Naive thymus-derived CD8-positive, alpha-beta T cell (primary cell): ENCODE measurements at places on chromosomes 16 and 17. TPM values are rescaled to one million over a fixed set of nuclear protein-coding genes. Genes with fewer than 3 reads are reported as not detected.

The MLYCD gene
- 2.2 TPM for polyA plus RNA-seq

GRCh38 chr16:82400046-82400445 lies 226.7 kb upstream of the CDH13 start:
- H3K27ac ChIP-seq, result no peak overlapping the region
- peaks cover 7% of the 10 kb centered on the region for H3K27me3 ChIP-seq
- H3K4me1 ChIP-seq, result no peaks in the 10 kb centered on the region
- no peak for DNase-seq
- no peak overlapping the region for H3K4me3 ChIP-seq
- no peaks in the 10 kb centered on the region for H3K36me3 ChIP-seq

DNA sequence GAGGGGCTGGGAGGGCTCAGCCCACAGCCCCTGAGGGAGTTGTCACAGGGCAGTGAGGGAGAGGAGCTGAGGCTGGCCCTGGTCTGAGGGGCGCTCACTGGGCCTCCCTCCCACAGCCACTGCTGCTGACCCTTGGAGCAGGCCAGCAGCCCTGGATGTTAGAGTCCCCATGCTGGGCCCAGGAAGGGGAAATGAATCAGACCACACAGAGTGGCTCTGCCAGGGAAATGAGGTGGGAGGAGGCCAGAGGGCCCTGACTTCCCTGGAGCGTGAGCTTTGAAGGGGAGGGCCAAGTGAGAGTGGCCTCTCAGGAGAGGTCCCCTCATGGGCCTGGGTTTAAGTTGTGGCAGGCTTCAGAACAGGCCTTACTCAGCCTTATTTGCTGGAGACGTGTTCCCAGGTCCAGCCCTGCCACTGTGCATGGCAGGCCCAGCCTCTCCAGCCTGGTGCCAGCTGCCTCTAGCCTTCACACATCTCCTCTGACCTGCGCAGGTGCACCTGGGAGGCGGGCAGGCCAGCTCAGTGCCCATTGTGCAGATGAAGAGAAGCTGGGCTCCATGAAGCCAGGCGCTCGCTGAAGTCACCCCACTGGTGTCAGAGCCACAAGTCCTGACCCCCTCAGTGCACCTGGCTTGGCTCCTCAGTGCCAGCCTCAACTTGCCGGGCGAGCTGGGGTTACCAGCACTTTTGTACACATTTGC lies 15.4 kb downstream of the GPT2 start:
- no peak for DNase-seq
- H3K27ac ChIP-seq, result no peak overlapping the region
- H3K27me3 ChIP-seq, result no peaks in the 10 kb centered on the region
- no peak overlapping the region for H3K4me3 ChIP-seq
- no peaks in the 10 kb centered on the region for H3K36me3 ChIP-seq

DNA sequence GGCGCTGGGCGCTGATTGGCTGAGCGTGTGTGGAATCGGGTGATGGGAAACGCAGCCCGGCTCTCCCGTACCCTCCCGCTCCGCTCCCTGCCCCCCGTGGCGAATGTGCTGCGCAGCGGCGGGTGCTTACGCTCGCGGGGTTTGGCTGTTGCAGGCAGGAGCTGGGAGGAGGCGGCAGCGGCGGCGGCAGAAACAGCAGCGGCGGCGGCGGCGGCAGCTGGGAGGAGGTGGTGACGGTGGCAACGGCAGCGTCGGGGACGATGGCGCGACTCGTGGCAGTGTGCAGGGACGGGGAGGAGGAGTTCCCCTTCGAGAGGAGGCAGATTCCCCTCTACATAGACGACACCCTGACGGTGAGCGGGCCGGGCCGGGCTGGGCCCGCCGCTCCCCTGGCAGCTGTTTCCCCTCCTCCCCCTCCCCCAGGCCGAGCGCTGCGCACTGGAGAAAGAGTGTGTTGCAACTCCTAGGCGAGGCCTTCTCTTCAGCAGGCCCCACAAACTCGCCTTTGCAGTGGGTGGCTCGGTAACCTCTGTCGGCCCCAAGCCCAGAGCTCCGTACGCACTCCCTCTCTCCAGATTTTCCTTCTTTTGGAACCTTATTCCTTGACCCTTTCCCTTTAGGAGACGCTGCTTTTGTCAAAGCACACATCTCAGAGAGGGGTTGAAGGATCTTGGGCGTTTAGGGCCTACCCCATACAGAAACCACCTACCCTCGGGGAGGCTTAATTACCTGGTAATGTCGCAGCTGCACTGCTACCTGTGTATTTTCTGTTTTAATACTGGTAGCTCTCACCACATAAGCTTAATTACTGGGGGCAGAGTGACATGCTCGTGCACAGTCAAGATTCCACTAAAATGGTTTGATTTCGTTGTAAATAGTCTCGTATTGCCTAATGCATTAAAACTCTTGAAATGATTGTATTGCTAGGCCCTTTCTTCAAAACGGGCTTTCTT lies 1.0 kb downstream of the GGNBP2 start:
- no peaks in the 10 kb centered on the region for H3K27me3 ChIP-seq
- peaks cover 5% of the 10 kb centered on the region for H3K36me3 ChIP-seq
- peak; percentile 95 for DNase-seq
- peak overlapping the region; percentile 94 for H3K4me3 ChIP-seq
- peak overlapping the region; percentile 94 for H3K27ac ChIP-seq

DNA sequence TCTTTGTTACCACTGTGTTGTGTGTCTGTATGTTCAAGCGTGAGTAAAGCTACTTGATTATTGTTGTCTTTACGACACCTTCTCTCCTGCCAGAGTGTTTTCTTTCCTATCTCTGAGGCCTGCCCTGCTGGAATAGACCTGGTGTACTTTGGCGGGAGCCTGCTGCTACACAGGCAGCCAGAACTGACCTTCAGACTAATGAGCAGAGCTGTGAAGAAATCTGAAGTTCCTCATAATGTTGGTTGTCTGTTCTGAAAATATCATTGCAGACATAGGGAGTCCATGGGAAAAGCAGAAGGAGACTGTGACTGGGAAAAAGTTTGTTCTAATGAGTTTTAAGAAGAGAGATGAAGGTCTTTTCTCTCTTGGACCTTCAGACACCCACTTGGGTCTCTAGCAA lies 9.8 kb downstream of the RHOT1 start:
- H3K36me3 ChIP-seq, result no peaks in the 10 kb centered on the region
- H3K27me3 ChIP-seq, result no peaks in the 10 kb centered on the region
- no peak for DNase-seq
- no peak overlapping the region for H3K4me3 ChIP-seq

DNA sequence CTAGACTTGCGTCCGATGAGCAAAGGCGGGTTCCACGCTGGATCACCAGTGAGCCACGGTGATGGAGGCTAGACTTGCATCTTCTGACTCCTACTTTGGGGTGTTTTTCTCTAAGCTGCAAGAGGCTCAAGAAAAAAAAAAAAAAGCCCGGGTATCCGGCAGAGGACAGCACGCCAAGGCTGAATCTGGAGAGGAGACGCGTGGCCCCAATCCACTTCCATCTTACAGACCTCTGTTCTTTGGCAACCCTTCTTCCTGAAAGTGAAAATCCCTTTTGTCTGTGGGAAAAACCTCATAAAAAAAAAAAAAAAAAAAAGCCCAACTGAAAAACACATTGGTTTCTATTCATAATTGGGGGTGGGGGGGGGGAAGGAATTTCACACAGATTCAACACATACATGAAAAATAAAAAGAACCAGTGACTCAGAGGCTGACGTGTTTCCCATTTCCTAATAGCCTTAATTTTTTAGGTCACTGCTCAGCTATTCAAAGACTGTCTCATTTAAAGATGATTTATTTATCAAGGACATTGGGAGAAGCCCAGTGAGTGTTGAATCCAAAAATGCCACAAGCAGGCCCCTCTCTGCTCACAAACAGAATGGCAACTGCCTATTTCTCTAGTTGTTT lies 258.3 kb downstream of the FOXL1 start:
- no peaks in the 10 kb centered on the region for H3K4me1 ChIP-seq
- H3K27ac ChIP-seq, result no peak overlapping the region
- peaks cover 5% of the 10 kb centered on the region for H3K27me3 ChIP-seq
- no peak for DNase-seq
- no peaks in the 10 kb centered on the region for H3K36me3 ChIP-seq

GRCh38 chr17:34633760-34634159 lies 54.4 kb downstream of the TMEM132E start:
- peaks cover 18% of the 10 kb centered on the region for H3K27me3 ChIP-seq
- H3K27ac ChIP-seq, result no peak overlapping the region
- no peak overlapping the region for H3K4me3 ChIP-seq

- no peak for DNase-seq
- H3K4me1 ChIP-seq, result peaks cover 39% of the 10 kb centered on the region
- peak overlapping the region; percentile 57 for H3K27ac ChIP-seq
- no peaks in the 10 kb centered on the region for H3K27me3 ChIP-seq
- no peak overlapping the region for H3K4me3 ChIP-seq
Measured at GRCh38 chr17:17075125-17075781, 33.0 kb downstream of the MPRIP start.

GRCh38 chr16:4317532-4318450 lies 1.9 kb downstream of the GLIS2 start:
- peaks cover 2% of the 10 kb centered on the region for H3K36me3 ChIP-seq
- no peak for DNase-seq
- H3K4me1 ChIP-seq, result peaks cover 13% of the 10 kb centered on the region
- no peak overlapping the region for H3K27ac ChIP-seq
- H3K4me3 ChIP-seq, result peak overlapping the region; percentile 34

The USP43 gene
- polyA plus RNA-seq, result not detected

DNA sequence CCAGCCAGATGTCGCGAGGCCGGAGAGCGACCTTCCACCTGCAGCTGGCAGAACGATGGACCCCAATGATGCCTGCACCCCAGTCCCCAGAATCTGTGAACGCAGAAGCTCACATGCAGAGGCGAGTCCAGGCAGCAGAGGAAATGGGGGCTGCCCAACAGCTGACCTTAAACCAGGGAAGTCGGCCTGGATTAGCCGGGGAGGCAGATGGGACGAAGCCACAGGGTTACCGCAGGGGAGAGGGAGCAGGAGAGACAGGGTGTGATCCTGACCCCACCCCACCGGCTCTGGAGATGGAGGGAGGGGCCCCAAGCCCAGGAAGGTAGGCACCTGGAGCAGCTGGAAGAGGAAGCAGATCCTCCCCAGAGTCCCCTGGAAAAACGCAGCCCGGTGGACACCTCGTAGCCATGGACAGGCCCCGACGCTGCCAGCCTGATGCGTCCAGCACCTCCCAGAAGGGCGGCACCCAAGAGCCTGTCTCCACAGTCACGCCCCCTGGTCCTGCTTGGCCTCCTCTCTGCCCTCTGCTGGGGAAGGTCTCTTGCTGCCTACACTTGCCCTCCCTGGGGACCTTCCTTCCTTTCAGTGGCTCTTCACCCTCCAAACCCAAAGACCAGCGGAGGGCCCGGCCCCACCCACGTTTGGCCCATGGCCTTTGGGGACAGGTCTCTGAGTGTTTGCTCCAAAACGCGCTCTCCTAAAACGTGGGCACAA lies 37.3 kb downstream of the PIEZO1 start:
- no peak overlapping the region for H3K4me3 ChIP-seq
- peaks cover 37% of the 10 kb centered on the region for H3K4me1 ChIP-seq
- no peaks in the 10 kb centered on the region for H3K27me3 ChIP-seq

DNA sequence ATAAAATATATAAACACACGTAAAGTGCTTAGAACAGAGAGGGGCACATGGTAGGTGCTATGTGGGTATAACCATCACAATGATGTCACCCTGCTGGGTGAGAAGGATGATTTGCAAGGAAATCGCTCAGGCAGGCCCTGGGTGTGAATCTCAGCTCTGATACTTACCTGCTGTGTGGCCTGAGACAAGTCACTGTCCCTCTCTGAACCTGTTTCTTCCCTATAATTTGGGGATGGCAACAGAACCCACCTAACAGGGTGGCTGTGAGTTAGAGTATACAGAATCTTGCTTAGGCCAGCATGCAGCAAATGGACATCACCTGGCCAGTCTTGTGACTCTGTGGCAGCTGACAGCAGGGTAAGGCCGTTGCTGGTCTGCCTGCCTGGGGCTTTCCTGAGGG lies 36.6 kb upstream of the ALKBH5 start:
- H3K36me3 ChIP-seq, result no peaks in the 10 kb centered on the region
- no peak overlapping the region for H3K4me3 ChIP-seq
- no peaks in the 10 kb centered on the region for H3K27me3 ChIP-seq
- H3K4me1 ChIP-seq, result no peaks in the 10 kb centered on the region

GRCh38 chr17:78045316-78045715 lies 83.2 kb downstream of the TMC6 start:
- H3K36me3 ChIP-seq, result peaks cover 25% of the 10 kb centered on the region
- no peak overlapping the region for H3K4me3 ChIP-seq
- H3K4me1 ChIP-seq, result peaks cover 32% of the 10 kb centered on the region

- no peaks in the 10 kb centered on the region for H3K36me3 ChIP-seq
- DNase-seq, result no peak
- no peaks in the 10 kb centered on the region for H3K27me3 ChIP-seq
- no peak overlapping the region for H3K4me3 ChIP-seq
- H3K27ac ChIP-seq, result no peak overlapping the region
Measured at GRCh38 chr16:4213737-4214136, 28.1 kb downstream of the SRL start.

- H3K4me1 ChIP-seq, result no peaks in the 10 kb centered on the region
- peaks cover 2% of the 10 kb centered on the region for H3K27me3 ChIP-seq
- H3K36me3 ChIP-seq, result no peaks in the 10 kb centered on the region
- no peak overlapping the region for H3K27ac ChIP-seq
- H3K4me3 ChIP-seq, result no peak overlapping the region
Measured at GRCh38 chr17:70353408-70354092, 184.2 kb downstream of the KCNJ2 start.

GRCh38 chr17:50945779-50946222 lies 79.6 kb upstream of the TOB1 start:
- no peak for DNase-seq
- no peak overlapping the region for H3K4me3 ChIP-seq
- H3K4me1 ChIP-seq, result peaks cover 55% of the 10 kb centered on the region

- DNase-seq, result no peak
- no peaks in the 10 kb centered on the region for H3K4me1 ChIP-seq
- no peak overlapping the region for H3K27ac ChIP-seq
- no peak overlapping the region for H3K4me3 ChIP-seq
- H3K27me3 ChIP-seq, result peaks cover 70% of the 10 kb centered on the region
- H3K36me3 ChIP-seq, result no peaks in the 10 kb centered on the region
Measured at GRCh38 chr17:55726440-55726839, 3.8 kb upstream of the TMEM100 start.

DNA sequence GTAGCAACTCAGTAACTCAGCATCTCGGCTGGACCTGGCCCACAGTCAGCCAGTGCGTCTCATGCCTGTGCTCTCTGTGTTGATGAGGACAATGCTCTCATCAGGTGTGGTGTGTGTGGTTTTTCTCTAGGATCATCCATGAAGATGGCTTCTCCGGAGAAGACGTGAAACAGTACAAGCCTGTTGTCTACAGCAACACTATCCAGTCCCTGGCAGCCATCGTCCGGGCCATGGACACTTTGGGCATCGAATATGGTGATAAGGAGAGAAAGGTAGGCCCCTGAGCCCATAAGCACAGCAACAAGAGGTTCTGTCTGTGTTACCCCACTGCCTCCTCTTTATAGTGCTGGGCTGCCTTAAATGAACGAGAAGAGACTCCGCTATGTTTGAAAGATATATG lies 84.5 kb downstream of the GNAO1 start:
- no peak overlapping the region for H3K27ac ChIP-seq
- no peaks in the 10 kb centered on the region for H3K27me3 ChIP-seq
- H3K36me3 ChIP-seq, result no peaks in the 10 kb centered on the region
- peaks cover 15% of the 10 kb centered on the region for H3K4me1 ChIP-seq

DNA sequence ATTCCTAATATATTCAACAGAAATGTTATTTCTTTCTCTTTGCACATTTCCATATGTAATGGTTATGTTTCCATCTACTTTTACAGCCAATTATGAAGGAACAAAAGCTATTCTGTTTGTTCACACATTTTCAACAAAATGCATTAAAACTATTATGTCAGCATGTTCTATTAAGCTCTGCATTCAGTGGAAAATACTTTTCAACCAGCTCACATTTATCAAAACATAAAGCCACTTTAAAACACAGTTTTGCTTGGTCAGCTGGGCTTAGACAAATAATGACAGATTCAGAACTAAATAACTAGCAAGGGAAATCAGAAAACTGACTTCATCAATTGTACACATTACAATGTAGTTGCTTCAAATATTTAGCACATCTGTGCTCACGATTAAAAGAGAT lies 6.9 kb downstream of the SALL1 start:
- no peak overlapping the region for H3K27ac ChIP-seq
- peaks cover 26% of the 10 kb centered on the region for H3K27me3 ChIP-seq
- no peaks in the 10 kb centered on the region for H3K36me3 ChIP-seq
- no peaks in the 10 kb centered on the region for H3K4me1 ChIP-seq

The RILP gene
- 3.4 TPM for polyA plus RNA-seq
